ENCODE measurements at places on chromosomes 6 and 20.

DNA sequence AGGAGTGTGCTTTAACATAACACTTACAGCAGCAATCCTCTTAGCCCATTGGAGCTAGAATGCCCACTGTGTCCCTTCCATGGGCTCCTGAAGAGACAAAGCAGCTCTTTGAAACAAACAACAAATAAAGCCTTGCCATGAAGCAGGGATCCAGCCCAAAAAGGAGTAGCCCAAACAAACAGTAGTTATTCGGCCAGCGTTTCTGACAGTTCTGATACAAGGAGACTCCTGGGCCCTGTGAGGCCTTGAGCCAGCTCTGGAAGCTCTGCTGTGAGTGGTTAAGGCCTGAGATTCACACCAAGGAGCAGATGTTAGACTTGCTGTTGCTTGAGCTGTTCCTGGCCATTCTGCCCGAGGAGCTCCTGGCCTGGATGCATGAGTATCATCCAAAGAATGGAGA is 16.9 kb upstream of the ZSCAN16 start:
- DNase-seq, result no peak

DNA sequence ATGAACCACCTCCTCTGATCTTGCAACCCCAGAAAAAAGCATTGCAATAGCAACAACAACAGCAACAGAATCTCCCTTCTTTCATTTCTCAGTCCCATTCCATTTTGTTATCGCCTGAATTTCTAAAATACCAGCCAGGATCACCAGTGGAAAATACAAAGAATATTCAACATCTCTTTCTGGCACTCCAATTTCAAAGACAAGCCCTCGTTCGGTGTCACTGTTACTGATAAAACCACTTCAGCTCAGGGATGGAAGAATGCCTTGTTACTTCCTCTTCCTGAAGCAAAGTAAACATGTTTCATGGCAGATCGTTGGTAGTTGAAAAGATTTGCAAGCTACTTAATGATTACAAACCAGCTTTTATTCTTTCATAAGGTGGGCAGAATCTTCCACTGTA is 94.0 kb upstream of the SPTLC3 start:
- DNase-seq, result no peak

- no peak for DNase-seq
Measured at GRCh38 chr6:129233458-129234134, 350.7 kb downstream of the LAMA2 start.

DNA sequence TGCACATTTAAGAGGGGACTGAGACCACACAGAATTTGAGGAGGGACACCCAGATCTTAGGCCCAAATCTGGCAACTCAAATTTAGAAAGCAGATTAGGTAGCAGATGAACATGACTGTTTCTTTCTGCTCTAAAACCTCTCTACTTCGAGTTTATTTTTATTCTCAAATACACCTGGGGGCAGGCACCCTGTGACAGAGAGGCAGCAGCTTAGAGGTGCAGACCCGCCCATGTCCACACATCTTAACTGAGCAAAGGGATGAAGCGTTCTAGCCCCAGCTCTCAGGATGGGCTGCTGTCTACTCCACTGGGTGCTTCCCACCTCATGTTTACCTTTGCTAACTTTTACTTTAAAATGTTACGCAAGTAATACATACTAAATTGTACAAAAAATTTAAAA is 125.0 kb downstream of the SLC23A2 start:
- DNase-seq, result no peak

DNA sequence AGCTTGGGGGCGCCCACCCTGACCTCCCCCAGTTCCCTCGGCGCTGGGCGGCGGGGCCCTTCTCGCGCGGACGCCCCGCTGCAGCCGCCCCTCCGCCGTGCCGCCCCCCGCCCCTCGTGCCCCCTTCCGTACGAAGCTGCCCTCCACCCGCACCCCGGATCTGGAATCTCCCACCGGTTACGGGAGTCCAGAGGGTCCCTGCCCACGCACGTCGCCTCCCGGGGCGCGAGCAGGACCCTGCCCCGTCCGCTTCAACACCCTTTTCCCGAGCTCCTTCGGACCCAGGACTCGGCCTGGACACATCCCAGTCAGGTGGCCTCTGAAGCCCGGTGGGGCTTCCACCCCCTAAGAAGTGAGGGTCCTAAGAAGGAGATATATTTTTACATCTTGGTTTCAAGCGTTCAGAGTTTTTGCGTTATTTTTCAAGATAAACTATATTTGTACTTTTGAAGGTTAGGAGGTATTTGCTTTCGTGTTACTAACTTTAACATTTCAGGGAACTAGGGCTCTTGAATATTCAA is 506 bp downstream of the ARFGAP1 start:
- DNase-seq, result no peak

- no peak for DNase-seq
Measured at GRCh38 chr6:160505970-160506369, 157.8 kb downstream of the SLC22A3 start.

DNA sequence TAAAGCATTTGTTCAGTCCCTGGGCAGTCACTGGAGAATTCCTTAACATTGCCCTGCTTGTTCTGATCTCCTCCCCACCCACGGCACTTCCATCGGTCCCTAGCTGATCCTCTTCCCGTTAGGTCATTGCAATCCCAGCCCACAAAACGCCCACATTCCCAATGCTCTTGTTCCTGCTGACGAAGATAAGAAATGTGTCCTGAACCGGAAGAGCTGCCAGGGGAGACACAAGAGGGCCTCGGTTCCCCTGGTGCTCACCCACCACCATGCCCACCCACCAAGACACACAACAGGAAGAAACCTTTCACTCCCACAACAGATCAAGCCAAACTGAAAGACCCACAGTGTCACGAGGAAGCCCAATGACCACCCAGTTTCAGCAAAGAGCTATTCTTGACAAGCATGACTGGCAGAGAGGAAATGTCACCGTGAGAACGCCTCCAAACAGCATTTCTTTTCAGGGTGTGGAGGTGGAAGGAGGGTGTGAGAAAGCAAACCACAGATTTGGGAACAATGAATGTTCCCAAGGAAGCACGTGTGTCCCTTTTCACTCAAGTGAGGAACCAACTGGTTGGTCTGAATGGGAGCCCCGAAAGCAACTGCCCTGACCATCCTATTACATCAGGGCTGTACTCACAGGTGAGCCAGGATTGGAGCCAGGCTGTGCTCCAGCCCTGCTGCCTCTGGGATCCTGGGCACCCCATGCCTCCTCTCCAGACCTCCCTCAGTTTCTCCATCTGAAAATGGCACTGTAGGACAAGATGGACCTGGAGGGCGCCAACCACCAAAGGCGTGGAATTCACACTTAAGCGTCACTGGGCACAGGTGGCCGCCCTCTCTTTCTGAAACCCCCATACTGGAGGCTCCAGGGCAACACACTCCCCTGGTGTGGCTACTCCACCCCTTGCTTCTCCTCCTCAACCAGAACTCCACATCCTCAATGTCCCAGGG is 97.5 kb downstream of the ZMYND8 start:
- no peak for DNase-seq

- no peak for DNase-seq
Measured at GRCh38 chr6:51584163-51584562, 503.2 kb downstream of the PKHD1 start.

DNA sequence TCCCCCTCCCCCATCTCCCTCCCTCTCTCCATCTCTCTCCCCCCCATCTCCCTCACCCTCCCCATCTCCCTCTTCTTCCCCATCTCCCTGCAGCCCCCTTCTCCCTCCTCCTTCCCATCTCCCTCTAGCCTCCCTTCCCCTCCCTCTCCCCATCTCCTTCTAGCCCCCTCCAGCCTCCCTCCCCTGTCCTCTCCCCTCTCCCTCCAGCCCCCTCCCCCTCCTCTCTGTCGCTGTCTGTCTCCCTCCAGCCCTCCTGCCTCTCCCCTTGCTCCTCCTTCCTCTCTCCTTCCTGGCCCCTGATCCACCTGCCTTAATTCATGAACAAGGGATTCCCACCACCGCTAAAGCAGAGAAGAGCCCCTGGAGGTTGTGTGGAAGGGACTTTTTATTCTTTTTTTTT is 26.9 kb upstream of the CHMP4B start:
- no peak for DNase-seq

GRCh38 chr6:109093732-109094415 is 772 bp downstream of the SESN1 start:
- no peak for DNase-seq

DNA sequence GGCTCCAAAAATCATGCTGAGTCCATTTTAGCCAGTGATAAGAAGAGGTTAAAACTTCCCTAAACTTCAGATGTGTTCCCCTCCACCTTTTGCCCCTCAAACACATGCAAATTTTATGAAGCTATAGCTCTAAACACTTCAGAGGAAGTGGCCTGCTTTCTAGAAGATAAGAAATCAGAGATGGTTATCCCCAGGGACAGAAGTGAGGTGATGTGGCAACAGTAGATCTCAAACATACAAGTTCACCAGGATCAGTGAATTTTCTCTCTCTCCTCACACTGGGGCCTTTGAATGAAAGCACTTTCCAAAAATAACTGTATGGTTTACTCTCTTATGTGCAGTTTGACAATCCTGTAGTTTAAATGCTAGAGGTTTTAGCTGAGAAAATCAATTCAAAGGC is 332.0 kb downstream of the BTBD9 start:
- DNase-seq, result no peak

DNA sequence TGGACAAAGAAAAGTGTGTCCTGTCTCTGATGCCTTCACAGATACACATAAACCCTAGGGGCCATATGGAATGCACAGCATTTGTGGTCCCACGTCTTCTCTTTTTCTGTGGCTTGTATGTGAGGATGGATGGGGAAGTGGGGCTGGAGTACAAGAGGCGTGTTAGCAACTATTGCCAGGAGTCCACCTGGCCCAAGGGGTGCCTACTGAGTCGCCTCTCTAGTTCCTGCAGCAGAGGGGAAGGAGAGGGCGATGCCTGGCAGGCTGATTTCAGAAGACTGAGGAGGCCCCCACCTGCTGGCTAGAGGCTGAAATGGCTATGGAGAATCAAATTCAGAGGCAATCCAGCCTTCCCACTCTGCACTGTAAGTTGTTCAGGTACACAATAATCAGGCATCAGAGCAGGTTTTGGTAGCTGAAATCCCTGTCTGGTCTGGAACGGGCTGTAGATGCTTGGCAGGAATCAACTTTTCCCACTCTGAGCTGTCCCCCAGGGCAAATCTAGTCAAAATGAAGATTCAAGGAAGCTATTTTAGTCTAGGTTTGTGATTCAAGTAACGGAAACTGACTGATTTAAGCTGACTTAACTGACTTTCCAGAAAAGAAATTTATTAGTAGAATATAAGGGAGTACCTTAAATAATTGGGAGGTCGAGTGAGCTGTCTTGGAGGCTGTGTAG is 14.9 kb upstream of the PPARD start:
- DNase-seq, result no peak

DNA sequence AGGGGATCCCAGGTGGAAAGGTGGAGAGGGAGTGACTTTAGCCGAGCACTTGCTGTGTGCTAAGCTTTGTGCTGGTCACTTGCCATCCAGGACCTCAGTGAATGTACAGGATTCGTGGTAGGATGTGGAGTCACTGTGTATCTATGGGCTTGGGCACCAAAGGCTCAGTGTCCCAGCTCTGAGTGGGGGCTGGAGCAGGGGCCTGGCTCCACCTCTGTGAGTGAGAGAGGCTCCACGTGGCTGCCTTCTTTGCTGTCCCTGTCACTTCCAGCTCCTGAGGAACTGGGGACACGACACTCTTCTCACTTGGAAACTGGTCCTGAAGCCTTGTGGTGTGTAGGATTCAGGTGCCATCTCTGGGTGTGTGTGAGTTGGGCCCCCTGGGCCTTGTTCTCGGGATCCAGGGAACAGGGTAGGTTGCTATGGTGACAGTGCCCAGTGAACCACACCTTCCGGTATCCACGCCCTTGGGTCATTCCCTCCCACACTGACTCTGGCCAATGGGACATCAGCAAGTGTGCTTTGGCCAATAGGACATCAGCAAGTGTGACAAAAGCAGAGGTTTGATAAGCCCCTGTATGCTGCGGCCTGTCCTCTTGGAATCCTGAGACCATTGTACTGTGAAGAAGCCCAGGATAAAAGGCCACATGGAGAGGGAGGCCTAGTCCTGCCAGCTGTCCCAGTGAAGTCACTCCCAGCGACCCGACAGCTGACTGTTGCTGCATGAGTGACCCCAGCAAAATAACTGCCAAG is 87.7 kb downstream of the CDH22 start:
- no peak for DNase-seq

DNA sequence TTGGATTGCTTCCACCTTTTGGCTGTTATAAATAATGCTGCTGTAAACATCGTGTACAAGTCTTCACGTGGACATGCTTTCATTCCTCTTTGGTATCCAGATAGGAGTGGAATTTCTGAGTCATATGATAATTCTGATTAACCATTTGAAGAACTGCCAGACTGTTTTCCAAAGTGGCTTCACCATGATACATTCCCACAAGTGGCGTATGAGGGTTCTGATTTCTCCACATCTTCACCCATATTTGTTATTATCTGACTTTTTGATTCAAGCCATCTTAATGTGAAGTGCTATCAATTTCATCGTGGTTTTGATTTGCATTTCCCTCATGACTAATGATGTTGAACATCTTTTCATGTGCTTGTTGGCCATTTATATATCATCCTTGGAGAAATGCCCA is 2.9 kb upstream of the SNRPB start:
- DNase-seq, result no peak

Data from suprapubic skin (tissue), 4 donors.